Stimulated activated CD4-positive, alpha-beta T cell treated with anti-CD3 and anti-CD28 coated beads, TNF-alpha, amount 100 ng/mL, for 48 hours (primary cell): ENCODE measurements at places on chromosomes 11 and 22.

GRCh38 chr11:132962041-132962440, 570.3 kb downstream of the OPCML start:
- DNase-seq = no peak

DNA sequence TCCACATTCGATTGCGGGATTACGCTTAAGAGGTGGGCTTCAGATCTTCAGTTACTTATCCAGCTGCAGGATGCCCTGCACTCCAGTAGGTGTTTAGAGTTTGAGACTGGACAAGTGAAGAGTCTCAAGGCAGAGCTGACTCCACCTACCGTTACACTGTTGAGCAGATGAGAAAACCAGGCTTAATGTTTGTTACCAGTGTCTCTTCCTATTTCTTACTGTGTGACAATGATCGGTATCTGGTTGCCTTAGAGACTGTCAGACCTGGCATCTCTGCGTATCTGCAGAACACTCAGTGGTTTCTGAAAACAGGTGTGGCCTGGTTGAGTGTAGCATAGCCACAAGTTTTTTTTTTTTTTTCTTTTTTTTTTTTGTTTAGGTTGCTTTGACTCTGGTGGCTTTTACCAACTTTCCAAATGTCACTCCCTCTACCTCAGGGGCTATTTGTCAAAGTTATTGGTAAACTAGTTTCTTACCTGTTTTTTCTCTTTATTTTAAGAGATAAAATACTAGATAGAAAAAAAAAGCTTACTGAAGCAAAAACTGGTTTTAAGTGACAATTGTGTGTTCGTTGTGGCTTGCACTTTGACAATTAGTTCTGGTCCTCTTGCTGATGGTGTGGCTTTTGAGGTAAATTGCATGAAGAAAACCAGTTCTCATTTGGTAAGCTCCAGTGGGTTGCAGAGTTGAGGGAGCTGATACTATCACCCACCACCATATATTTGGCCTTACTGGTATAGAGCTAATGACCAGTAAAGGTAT, 284.8 kb downstream of the ETS1 start:
- DNase-seq = no peak

DNA sequence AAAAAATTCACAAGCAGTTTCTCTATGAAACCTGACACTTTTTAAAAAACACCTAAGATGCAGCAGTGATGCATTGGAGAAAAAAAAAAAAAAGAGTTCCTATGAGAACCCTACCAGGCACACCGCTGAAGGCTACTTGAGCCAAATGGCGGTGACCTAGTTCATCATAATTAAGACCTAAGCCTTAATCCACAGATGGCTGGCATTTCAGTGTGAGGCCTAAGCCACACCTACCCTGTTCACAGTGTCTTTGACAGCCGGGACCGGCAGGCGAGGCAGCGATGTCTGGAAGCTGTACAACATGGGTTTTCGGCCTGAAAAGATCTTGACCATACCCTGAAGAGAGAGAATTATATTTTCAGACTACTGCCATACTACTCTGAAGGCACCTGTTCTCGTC, 38.0 kb downstream of the CPT1A start:
- no peak for DNase-seq

DNA sequence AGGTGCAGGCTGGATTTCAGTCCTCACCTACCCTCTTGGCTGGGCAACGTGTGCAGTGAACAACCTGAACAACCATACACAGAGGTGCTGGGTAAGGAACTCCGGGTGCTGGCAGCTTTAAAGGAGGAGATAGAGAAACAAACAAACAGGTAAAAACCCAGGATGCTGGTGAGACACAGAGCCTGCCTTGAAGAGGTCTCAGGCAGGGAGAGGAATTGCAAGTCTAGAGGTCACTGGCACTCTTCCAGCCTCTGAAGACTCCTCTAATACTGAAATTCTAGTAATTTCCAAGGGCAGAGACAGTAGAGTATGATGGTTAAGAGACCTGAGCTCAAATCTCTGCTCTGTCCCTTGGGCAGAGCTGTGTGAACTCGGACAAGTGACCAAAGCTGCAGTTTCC, 192.5 kb downstream of the CEP164 start:
- no peak for DNase-seq

- no peak for DNase-seq
Observed at GRCh38 chr11:100833276-100833675, 146.2 kb downstream of the ARHGAP42 start.

- DNase-seq = no peak
Observed at GRCh38 chr11:112318184-112318591, 57.5 kb upstream of the PLET1 start.

GRCh38 chr11:3845670-3846069, 4.9 kb upstream of the RHOG start:
- no peak for DNase-seq

GRCh38 chr11:120112174-120112796, 25.6 kb downstream of the TRIM29 start:
- no peak for DNase-seq

DNA sequence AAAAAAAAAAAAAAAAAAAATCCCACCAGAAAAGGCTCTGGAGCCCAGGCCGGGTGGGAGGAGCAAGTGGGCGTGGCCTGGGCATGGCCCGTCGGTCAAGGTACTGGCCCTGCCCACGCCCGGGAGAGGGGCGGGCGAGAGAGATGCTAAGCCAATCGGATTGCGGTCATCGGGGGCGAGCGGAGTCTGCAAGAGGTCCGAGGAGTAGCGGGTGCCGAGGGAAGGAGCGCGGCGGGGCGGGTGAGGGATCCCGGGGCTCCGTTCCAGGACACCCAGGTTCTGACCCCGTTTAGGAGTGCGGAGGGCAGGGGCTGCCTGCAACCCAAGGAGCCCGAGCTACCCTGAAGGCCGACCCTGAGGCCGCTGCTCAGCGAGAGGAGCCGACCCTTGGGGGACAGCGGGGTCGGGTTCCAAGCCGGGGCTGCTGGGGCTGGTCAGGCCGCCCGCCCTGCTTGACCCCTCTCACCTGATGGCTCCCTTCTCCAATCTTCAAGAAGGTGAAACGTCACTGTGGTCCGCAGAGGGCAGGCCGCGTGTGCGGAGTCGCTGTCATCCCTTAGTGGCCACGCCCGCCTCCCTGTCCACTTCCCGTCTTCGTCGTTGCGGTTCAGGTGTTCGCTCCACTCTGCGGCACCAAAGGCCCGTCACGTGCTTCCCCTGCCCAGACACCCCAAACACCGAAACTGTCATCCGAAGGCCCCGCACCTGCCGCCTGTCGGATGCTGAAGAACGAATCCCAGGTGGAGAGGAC, 11.1 kb upstream of the TAB1 start:
- peak; percentile 49 for DNase-seq

GRCh38 chr11:26993965-26994457, at the start of gene FIBIN:
Gene FIBIN, plus strand, starts transcription at chr11:26994112. Its CDS starts 415 bp downstream, at chr11:26994527.
- no peak for DNase-seq

DNA sequence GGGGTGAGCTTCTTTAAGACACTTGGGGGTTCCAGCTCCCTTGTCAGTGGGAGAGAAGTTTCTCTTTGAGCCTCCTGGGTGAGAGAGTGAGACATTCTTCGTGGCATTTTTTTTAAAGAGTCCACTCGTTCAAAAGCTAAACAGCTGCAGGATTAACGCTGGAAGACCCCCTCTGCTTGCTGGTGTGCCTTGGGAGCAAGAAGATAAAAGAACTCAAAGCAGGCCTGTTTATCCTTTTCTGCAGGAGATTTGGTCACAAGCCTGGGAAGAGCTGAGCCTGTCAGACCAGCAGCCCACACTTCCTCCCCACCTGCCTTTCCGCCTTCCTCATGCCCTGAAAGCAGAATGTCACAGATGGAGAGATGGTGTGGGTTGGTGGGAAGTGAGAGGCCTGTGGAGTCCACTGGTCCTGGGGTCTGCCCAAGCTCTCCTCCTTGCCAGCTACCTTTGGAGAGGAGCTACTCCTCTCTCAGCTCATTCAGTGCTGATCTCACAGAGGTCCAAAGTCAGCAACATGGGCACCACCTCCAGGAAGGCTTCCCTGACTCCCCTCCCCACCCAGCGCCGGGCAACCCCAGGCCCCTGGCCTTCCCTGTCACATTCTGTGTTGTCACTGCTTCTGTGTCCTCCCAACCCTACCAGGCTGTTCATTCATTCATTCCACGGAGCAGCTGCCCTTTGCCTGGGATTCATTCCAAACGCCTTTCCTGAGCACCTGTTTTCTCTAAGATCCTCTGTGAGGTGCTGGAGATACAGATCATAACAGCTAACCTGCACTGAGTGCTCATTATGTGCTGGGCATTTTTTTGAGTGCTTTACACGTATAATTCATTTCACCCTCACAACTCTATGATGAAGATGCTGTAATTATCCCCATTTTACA, 6.7 kb downstream of the GDPD5 start:
- DNase-seq = no peak

DNA sequence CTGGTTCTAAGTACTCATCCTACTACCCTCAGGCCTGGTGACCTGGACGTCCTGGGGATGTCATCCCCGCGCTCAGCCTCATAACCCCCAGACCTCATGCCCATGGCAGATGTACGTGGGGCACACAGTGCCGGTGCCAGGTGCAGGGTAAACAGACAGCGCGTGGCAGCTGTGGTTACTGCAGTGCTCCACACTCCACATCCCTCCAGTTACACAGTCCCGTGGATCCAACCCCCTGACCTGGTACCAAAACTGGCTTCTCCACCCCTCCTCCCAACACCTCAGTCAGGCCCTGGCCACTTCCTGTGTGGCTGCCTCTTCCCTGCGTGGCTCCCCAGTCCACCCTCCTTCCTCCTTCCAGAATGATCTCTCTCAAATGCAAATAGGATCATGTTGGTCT, 95.2 kb downstream of the DSCAML1 start:
- no peak for DNase-seq
